Effector CD8-positive, alpha-beta T cell (primary cell): ENCODE measurements at places on chromosomes 1 and 21.

GRCh38 chr1:237891266-237891665 is 544 bp upstream of the ZP4 start:
- no peak for DNase-seq

DNA sequence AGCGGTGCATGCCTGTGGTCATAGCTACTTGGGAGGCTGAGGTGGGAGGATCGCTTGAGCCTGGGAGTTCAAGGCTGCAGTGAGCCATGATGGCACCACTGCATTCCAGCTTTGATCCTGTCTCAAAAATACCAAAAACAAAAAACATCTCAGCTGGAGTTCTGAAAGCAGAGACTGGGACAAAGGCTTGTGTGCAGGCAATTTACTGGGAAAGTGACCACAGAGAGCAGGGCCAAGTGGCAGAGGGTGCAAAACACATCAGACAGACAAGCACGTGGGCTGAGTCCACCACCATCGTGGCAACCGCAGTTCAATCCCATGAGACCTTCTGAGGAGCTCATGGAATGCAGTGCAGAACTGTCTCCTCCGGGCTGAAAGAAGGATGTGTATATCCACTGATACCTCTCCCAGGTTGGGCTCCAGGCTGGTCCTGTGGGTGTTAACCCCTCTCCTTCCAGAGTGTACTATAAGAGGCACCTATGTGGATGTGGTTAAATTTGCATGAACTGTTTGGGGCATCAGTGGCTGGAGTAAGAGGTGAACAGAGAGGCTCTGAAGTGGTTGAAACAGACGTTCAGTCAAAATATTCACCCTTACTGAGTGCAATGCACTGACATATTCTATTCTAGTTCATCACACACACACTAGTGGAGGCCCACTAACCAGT is 10.8 kb downstream of the PIGP start:
- no peak for DNase-seq

DNA sequence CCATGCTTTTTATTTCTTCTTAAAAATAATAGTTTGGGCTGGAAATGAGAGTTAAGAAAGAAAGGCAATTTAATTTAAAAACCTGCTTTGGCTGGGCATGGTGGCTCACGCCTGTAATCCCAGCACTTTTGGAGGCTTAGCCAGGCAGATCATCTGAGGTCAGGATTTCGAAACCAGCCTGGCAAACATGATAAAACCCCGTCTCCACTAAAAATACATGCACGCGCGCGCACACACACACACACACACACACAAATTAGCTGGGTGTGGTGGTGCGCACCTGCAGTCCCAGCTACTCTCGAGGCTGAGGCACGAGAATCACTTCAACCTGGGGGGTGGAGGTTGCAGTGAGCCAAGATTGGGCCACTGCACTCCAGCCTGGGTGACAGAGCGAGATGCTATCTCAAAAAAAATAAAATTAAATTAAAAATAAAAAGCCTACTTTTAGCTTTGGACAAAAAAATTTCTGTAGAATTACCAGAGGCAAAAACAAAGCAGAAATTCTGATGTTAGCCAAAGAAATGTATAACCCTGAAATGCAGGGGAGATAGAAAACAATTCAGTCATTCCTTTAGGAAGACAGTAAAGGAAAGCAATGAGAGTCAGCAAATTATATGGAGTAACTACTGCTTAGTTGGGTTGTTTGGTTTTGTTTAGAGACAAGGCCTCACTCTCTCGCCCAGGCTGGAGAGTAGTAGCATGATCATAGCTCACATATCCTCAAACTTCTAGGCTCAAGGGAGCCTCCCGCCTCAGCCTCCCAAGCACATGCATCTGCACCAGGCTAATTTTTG is 15.7 kb upstream of the IPP start:
- DNase-seq: no peak

GRCh38 chr1:154765970-154766369 is 104.1 kb downstream of the KCNN3 start:
- no peak for DNase-seq

DNA sequence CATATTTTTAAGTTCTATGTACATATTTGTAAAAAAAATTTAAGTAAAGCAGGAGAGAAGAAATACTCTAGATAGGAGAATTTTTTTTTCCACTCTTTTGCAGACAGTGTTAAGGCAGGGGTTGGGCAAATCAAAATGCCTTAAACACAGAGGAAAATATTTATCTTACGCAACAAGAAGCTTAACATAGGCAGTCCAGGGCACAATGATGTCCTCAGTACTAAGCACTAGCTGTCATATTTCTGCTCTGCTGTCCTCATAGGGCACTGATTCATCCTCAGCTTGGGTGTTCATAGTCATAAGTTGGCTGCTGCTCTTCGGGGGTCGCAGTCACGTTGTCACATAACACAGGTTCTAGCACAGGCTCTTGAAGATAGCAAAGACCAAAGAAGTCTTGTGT is 247.4 kb downstream of the PTBP2 start:
- no peak for DNase-seq

- no peak for DNase-seq
Observed at GRCh38 chr1:63807046-63807445, 33.2 kb downstream of the ROR1 start.

- no peak for DNase-seq
Observed at GRCh38 chr1:198472119-198472518, 68.4 kb downstream of the ATP6V1G3 start.

DNA sequence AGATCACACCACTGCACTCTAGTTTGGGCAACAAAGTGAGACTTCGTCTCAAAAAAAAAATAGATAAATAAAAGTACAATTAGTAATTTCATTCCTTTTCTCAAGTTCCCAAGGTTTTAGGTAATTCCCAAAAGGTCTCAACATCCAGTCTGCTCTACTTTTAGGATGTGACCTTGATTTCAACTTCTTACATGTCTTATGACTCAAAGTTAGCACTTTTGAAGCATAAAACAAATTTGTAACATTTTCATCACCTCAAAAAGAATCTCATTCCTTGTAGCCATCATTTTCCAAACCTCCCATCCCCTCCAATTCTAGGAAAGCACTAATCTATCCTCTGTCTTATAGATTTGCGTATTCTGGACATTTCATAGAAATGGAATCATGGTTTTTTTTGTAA is 32.2 kb downstream of the SNX27 start:
- DNase-seq: no peak

DNA sequence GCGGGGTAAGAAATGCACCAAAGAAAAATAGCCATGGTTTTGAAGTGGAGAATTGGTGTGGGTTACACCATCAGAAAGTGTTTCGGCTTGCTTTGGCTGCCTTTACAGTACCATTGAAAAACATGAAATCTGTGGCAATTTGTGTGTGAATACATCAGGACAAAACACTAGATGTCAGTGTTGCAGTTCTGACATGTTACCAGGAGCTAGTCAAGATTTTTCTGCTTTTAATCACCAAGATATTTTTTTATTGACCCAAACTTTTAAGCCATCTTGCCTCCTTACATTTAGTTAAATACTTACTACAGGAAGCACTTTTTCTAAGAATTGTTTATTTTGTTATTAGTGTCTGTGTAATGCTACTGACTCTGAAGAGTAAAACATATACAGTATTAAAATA is 14.3 kb downstream of the RRP15 start:
- no peak for DNase-seq

DNA sequence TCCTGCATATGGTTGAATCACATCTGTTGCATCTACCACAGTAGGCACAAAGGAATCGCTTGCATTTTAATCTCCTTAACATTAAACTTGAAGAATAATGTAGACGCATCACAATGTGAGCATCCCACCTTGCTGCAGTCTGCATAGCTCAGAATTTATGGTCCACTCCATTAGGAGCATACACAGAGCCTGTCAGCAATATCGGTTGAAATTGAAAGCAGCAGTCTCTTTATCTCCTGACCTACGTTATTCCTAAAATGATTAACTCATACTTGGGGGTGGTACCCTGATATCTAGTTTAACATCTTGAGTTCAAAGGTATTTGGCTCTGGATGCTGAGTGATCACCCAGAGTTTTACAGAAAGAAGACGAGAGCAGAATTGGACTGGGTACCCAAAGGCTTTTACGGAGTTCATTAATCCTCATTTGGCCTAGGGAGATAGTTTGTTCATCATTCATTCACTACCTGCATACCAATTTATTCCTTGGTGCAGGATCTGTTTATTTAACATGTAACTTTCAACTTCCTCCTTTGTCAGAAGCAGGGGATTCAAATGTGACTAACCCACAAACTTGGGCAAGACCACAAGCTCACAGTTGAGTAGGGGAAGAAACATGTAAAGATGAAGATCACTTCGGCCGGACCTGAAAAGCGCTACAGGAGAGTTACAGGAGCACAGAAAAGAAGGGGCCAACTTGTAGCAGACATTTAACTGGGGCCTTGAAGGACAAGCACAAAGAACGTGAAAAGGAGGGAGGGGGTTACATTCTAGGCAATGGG is 187.9 kb downstream of the DAB1 start:
- DNase-seq: no peak

GRCh38 chr1:230458509-230458908 is 32.4 kb upstream of the PGBD5 start:
- no peak for DNase-seq

- no peak for DNase-seq
Observed at GRCh38 chr21:18499761-18500376, 96.3 kb upstream of the TMPRSS15 start.

- DNase-seq: no peak
Observed at GRCh38 chr21:35461700-35462099, 412.6 kb upstream of the RUNX1 start.

DNA sequence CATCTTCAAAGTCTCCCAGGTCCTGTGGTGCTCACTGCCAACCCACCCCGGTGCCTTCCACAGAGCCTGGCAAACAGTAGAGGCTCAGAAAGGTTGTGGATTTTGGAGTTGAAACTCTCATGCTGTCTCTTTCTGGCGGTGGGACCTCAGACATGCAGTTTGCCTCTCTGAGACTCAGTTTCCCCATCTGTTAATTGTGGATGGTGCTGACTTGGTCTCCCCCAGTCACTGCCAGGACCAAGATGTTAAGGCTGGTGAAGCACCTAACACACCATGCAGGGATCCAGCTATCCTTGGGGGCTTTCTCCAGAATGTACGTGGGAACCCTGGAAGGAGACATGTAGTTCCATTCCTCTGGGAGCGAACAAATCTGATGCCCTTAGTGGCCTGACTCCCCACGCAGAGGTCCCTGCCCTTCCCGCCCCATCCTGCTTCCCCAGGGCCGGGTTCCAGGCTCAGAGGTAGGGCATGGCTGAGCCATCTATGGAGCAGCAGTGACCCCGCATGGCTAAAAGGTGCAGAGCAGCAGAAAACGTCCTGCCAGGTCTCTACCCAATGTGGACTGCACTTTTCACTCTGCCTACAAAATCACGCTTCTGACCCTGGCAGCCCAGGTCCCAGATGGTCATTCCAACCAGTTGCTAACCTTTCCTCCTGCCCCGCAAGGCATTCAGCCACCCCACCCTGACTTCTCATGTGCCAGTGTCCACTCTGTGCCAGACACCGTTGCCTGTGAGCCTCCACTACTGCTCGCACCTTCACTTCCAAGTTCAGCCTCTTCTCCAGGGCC is 9.2 kb upstream of the TTC22 start:
- DNase-seq: peak; percentile 43

DNA sequence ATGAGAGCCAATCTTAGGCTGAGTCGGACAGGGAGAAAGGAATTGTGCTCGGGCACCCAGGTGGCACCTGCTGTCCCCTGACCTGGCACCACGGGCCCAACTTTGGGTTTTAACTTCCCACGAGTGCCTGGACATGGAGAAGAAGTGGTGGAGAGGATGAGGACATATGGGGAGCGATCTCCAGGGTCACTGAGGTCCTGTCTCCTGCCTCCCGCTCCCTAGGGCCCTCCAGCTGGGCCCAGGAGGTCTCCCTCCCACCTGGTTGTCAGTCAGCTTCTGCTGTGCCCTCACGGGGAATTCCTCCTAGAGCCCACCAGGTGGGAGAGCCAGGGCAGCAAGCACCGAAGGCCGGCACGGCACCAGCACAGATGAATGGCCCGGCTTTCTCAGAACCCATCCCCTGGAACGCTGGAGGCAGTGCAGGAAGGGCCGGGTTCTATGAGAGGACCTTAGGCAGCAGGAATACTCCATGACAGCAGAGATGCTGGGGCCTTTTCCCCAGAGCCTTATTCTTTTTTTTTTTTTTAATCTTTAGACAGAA is 435.5 kb downstream of the CAMTA1 start:
- DNase-seq: no peak

DNA sequence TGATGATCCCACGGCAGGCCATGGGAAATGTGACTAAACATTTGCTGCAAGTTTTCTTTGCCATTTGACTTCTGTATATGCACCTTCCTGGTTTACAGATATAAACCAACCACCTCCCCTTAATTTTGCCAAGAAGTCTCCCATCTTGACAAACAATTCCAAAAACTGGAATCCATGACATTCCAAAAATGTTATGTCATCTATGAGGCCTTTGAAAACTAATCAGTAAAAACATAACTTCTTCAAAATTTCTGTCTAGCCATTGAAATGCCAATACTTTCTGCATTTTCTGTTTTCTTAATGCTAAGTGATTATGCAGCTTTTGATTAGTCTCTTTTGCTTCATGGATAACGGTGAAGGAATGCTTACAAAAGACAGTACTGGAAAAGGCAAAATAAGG is 84.1 kb downstream of the LYST start:
- DNase-seq: no peak

DNA sequence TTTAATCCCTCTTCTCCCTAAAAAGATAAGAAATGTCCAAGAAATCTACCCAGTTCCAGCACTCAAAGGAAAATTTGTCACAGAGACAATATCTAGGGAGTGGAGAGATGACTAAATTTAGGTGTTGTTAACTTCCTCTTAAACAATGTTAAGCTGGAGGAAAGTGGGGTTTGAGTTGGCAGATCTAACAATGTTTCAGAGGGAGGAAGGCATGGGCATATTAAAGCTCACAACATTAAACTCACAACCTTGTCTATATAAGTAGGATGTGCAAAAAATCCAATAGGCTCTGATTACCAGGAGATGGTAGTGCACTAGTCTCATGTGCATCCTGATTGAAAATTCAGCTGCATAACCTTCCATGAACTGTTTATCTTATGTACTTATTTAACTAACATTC is 190.1 kb downstream of the BARHL2 start:
- DNase-seq: no peak

DNA sequence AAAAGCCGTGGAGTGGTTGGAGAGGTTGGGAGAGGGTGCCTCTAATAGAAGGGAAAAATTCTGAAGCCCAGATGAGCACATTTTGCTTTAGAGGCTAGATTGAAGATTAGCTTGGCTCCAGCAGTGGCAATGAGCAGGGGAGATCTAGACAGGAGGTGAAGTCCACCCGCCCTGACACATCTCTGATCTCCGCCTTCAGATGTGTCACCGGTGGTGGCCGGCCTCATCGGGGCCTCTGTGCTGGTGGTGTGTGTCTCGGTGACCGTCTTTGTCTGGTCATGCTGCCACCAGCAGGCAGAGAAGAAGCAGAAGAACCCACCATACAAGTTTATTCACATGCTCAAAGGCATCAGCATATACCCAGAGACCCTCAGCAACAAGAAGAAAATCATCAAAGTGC is 8.4 kb downstream of the SYT11 start:
- DNase-seq: no peak

GRCh38 chr1:247295274-247295684 is 36.4 kb downstream of the ZNF496 start:
- DNase-seq: no peak

DNA sequence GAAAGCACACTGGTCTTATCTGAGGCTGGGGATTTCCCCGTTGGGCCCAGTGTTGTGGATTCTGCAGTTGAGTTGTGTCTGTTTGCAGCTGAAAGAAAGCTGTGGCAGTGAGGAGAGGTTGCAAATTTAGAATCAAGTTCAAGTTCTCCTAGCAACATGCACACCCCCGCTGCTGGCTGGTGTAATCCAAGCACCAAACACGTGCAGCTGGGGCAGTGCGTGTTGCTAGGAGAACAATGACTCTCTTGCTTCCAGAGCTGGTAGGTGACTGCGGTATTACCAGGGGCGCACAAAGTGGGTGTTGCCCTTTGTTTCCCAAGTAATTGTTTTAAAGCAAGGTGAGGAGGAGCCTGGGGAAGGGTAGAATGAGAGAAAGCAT is 91.5 kb downstream of the IER5 start:
- no peak for DNase-seq
